ENCODE measurements at places on chromosomes 7 and 10.

DNA sequence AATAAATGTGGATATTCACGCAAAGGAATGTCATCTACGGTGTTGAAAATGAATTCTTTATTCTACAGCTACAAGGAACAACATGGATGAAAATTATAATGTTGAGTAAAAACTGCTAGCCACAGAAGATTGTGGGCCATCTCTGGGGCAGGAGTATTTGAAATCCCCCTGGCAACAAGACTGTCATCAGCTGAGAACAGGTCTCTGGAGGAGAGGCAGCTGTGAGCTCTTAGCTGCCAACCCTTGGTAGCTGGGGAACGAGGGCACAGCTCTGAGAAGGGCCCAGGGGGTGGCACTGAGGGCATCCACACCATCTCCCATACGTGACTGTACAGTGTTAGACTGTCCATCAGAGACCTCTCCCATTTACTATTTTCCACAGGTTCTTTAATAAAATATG is 340.1 kb upstream of the MGMT start:
- no peak for DNase-seq

- no peak for DNase-seq
Measured at GRCh38 chr10:71285180-71285545, 33.9 kb upstream of the SLC29A3 start.

GRCh38 chr10:17585016-17585415 is 32.2 kb downstream of the HACD1 start:
- no peak for DNase-seq

DNA sequence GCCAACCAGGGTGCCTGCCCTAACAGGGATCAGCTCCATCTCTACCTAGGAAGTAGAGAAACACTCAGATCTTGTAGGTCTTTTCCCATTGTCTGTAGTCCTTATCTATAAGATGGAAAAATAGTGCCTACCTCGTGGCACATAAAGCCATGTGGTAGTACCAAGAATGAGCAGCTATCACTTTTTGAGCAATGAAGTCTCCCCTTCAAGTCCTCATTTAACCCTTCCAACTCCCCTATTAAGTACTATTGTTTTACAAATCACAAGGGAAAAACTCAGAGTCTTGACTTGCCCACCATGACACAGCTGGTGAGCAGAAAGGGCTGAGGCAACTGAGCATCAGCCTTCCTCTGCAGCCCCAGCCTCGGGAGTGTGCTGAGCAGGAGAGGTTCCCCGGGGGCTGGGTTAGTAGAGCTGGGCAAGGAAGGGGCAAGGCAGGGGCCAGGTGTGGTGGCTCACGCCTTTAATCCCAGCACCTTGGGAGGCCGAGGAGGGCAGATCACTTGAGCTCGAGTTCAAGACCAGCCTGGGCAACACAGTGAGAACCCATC is 3.3 kb downstream of the FRAT2 start:
- no peak for DNase-seq

DNA sequence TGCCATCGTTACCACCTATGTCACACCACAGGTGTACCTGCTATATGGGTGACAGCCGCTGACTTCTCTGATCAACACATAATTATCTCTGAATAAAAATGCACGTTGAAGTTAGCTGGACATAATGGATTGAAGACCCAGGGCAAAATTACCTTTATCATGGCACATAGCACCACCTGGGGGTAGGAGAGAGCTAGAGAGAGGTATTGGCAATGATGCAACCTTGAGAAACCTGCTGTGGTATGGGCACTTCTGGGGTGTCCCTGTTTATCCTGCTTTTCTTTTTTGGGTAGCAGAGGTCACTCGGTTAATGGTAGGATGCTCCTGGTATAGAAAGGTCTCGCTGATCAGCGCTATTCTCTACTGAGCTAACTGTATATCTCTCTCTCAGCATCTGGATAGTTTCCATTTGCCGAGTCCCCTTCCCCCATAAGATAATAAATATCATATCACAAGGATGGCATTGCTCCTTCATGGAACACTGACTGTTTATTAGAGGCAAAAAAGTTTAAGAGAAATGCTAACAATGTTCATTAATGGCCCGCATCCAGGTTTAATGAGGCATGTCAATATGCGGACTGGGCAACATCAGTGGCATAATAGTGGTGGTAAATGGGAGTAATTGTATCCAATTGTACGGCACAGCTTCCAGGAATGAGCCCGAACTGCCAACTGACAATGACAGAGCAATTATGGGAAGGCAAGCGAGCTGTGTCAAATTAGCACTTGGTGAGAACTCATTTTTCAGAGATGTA is 323.1 kb downstream of the TFEC start:
- DNase-seq: peak; percentile 18

DNA sequence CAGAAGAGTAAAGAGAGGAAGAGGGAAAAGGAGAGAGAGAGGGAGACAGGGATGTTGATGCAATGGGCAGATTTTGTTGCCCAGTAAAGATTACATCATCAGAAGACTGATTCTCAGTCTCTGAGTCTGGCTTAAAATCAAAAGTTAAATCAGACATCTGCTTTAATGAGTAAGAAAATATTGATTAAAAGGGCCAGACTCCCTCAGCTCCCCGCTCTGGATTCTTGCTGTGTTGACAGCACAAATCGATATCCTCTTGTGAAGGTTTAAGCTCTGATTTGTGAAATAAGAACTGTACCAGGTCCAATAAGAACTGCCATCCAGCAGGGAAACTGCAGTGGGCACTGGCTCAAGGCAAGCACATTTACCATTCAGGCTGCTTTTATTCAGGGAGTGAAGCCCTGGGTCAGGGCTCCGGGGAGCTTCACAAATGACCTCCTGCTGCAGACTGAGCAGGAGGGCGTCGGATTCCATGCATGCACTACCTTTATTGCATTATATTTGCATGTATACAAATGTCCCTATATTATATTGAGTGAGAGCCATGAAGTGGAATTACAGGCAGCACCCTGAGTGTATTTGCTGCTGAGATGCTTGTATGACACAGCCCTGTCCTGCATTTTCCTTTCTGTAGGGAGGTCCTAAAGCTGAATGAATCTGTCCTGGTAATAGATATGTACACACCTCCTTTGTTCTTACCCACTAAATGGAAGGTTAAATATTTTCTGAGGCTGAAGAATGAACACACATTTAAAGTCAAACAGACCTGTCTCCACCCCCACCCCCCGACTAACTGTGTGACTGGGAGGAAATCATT is 401.5 kb downstream of the REEP3 start:
- DNase-seq: no peak

DNA sequence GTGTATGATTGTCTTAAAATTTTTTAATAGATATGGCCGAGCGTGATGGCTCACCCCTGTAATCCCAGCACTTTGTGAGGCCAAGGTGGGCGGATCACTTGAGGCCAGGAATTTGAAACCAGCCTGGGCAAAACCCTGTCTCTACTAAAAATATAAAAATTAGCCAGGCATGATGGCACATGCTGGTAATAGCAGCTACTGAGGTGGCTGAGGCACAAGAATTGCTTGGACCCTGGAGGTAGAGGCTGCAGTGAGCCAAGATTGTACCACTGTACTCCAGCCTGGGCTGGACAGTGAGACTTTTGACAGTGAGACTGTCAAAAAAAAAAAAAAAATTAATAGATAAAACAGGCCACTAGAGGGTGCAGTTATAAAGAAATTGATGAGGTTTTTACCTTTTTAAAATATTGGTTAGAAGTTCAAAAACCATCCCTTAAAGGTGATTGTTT is 20.5 kb downstream of the NOM1 start:
- no peak for DNase-seq

DNA sequence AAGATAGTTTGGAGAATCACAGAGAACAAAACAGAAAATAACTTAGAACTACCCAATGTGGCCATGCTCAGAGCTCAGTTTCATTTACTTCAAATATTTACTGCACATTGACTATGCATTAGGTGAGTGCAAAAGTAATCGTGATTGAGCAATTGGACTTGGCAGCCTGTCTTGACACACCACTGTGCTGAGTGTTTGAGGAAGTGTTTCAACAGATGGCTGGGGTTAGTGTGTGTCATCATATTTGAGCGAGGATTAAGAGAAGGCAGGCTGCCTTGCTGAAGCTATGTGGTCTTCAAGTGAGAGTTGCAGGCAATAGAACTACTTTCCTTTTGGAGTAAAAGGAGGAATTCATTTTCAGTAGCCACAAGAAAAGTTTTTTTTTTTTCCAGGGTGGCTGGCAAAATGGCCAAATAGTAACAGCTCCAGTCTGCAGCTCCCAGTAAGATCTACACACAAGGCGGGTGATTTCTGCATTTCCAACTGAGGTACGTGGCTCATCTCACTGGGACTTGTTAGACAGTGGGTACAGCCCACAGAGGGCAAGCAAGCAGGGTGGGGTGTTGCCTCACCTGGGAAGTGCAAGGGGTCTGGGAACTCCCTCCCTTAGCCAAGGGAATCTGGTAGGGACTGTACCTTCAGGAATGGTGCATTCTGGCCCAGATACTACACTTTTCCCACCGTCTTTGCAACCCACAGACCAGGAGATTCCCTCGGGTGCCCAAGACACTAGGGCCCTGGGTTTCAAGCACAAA is 37.6 kb downstream of the AKR1C4 start:
- peak; percentile 24 for DNase-seq

DNA sequence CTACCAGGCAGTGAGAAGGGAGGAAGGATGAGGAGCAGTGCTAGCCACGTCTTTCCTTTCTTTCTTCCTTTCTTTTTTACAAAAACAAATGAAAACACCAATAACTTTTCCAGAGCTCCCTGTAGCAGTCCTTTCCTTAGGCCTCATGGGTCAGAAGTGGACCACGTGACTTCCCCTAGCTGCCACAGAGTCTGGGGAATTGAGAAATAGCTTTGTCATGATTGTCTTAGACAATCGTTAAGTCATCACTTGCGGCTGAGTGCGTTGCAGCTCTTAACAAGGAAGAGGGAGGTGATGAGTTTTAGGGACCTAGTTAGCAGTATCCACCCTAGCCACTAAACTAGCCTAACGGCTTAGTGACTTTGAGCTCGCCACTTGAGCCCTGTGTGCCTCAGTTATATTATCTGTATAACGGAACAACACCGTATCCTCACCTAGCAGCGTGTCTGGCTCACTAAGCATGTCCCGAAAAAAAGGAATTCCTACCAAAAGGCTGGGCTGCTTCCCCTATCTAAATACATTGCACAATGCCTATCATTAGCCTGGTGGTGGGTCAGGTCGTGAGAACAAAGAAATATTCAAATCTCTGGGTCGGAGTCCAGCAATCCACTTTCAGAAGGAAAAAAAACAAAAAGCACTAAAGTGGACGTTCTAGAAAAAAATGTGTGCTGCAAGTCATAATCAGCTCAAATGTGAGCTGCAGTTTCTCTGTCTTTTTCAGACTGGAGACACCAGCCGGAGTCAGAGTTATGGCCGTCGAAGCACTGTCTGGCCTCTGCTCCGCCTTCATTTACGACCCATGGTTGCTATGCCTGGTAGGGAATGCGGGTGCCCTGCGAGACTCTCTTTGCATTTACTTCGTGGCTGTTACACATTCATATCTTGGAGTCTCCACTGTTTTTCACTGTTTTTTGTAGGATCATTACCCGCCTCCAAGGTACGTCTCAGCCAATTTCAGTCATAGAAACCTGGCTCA is 338.5 kb upstream of the FOXK1 start:
- no peak for DNase-seq

GRCh38 chr7:16399916-16400892 is 21.1 kb downstream of the CRPPA start:
- DNase-seq: peak; percentile 8

- no peak for DNase-seq
Measured at GRCh38 chr10:70462349-70462984, 16.1 kb upstream of the PALD1 start.

DNA sequence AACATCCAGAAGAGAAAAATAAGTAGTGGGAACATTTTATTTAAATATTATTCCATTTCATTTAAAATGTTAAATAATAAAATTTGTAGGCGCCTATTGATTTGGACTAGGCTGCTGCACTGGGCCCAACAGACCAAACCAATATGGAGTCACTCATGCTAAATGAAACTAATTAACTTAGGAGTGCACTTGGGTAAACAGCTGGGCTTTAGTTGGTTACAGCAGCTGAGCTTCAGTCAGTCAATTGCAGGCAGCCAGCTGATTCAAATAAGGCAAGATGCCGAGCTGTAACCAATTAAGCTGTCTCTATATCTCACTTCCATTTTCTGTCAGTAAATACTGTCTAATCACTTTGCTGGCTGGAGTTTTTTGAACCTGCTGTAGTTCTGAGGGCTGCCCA is 102.1 kb upstream of the WDR11 start:
- DNase-seq: no peak

DNA sequence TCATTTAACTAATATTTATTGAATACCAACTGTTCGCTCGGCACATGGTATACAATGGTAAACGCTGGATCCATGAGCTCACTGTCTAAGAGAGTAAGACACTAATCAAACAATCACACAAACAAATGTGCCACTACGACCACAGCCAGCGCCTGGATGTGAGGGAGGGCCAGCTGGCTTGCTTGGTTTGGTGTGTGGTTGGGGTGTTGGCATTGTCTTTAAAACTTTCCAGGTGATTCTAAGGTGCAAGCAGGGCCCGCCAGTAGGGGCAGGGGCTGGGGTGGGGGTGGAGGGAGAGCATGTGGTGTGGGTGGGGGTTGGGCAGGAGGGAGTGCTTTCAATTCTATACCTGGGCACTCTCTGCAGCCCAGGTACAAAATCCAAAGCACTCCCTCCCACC is 31.6 kb downstream of the ADRA2A start:
- no peak for DNase-seq

- no peak for DNase-seq
Measured at GRCh38 chr10:108598831-108599230, 1324.5 kb downstream of the XPNPEP1 start.

DNA sequence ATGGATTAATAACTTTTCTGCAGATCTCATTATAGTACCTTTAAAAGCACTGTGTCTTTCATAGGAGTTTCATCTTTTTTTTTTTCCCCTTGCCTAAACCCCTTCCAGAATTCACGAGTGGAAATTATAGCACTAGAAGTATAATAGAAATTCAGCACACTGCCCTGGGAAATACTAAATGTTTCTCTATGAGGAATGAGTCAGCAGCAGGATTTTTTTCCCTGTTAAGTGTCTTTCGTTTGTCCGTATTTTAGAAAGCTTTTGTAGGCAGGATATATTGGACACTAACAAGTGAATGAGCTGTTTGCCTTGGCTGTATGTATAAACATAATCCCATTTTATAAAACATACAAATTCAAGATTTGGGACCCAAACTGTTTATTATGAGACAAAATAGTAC is 105.8 kb downstream of the EXOC4 start:
- no peak for DNase-seq

GRCh38 chr10:124318076-124318475 is 100.6 kb downstream of the OAT start:
- no peak for DNase-seq

- DNase-seq: no peak
Measured at GRCh38 chr10:109089779-109090178, 833.5 kb downstream of the XPNPEP1 start.

DNA sequence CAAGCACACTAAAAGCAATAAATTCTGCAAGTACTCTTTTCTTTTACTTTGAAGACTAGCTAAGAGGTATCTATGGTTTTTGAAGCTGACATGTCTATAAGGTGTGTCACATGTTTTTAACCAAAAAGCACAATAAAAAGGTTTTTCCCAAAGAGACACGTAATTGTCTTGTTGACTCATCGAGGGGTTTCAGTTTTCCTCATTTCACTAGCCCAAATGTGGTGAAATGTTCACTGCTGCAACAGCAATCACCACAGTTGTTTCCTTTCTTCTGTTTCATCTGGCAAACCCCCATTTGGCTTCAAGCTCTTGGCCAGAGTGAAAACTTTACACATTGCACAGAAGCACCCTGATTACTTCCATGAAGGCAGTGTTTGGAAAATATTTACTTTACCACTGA is 3.8 kb upstream of the HOXA4 start:
- peak; percentile 25 for DNase-seq

- DNase-seq: no peak
Measured at GRCh38 chr7:1725766-1726630, 55.9 kb downstream of the ELFN1 start.

All from fibroblast of gingiva (primary cell).